ENCODE measurements at places on chromosomes 1 and 21.

- no peak for DNase-seq
Observed at GRCh38 chr1:219339466-219339865, 165.8 kb downstream of the LYPLAL1 start.

DNA sequence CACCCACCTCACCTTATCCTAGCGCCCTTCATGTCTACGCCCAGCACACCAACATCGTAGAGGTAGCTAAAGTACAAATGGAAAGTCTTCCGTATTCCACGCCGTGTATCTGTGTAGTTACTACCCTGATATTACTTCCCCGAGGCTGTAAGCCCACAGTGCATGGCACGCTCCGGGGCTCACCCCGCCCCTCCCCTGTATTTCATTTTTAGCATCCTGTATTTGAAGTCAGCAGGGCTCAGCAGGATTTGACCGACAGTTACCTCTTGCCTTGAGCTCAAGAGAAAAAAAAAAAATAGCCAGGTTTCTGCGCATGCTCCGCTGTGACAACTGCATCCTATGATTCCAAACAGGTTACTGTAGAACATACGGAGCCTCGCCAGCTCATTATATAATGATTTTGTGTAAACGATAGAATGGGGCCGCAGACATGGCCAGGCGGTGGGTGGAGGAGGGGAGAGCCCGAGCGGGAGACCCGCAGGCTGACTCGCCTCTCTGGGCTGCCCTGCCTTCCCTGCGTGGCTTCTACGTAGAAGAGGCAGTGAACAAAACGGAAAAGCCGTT lies 1.3 kb downstream of the ABCG1 start:
- peak; percentile 49 for DNase-seq

DNA sequence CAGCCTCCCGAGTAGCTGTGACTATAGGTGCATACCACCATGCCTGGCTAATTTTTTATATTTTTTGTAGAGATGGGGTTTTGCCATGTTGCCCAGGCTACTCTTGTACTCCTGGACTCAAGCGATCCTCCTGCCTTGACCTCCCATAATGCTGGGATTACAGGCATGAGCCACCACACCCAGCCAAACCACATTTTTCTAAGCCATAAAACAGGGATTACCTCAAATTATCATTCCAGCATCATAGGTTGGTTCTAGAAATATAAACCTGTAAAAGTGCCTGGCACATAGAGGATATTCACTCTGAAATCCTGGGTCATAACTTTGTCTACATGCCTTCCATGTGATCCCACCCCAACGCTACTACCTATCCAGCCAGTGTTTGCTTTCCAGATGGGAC lies 59.4 kb upstream of the JAK1 start:
- DNase-seq = no peak

- no peak for DNase-seq
Observed at GRCh38 chr21:15653710-15654109, 76.1 kb upstream of the USP25 start.

GRCh38 chr1:81873946-81874345 lies 73.2 kb downstream of the ADGRL2 start:
- no peak for DNase-seq

DNA sequence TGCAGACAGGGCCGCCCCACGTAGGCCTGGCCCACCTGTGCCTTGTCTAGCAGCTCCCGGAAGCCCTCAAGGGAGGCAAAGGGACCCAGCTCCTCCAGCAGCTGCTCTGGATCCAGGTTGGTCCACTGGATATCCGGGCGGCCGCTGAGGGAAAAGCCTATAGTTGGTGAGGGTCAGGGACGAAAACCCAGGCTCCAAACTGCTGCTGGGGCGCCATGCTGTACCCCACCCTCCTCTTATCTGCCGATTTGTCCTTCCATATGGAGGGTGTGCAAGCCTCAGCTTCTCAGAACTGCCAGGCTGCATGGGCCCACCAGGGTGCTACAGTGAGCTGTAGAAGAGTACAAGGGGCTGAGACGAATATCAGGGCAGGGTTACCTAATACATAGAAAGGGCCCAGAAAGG lies 12.2 kb downstream of the PTCH2 start:
- DNase-seq = no peak

DNA sequence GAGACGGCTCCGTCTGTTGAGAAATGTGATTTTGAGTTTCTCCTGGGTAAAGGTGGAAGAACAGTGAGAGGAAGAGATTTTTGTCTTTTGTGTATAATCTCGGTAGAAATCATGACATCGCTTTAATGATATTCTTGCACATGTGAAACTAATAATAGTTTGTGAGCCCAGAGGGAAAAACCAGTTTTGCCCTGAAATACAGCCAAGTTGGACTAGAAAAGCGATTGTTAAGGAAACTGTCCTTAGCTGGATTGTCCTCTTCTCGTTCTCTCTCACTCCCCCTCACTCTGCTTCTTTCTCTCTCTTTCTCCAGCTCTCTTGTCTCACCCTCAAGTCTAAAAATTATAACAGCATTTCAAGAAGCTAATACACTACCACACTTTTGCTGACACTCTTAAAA lies 17.1 kb downstream of the KCNJ6 start:
- DNase-seq = no peak

GRCh38 chr1:227190321-227190720 lies 128.0 kb downstream of the CDC42BPA start:
- no peak for DNase-seq

DNA sequence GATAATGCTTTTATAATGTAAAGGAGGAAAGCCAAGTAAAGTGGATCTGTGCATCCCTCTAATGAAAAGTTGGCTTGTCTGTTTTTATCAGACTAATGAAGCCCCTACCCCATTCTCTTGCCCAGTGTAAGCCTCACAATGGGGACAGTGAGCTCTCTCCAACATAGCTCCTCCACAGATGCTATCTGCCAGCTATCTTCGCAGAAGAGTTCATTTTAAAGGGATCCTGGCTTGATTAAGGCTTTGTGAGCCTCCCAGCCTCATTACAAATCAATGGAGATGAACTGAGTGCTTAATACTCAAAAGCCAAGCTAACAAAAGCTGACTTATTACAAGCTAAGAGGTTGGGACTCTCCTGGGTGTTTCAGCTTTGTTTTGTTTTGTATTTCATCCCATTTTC lies 514.7 kb downstream of the NUF2 start:
- DNase-seq = no peak

DNA sequence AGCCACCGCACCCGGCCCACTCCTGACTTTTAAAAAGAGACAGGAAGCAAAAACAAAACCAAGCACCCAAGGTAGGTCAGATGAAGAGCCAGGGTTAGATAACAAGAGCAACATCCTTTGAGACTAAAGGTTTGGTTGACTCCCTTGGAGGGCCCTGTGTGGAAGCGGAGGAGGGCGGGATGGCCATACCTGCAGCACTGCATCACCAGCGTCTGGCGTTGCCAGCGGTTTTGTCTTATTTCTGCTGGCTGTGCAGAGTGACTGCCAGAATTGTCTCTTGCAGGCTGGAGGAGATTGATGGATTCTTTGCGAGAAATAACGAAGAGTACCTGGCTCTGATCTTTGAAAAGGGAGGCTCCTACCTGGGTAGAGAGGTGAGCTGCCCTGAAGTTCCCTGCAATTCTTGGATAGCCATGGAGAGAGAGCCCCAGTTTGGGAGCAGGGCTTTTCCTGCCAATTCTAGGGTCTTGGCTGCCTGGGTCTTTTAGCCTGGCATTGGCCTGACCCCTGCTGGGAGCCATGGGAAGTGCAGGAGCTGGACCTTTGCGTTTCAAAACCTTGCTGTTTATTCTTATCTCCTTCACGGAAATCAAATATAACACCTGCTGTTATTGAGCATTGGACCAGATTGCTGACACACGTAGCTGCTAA lies 24.0 kb downstream of the QSOX1 start:
- peak; percentile 68 for DNase-seq

DNA sequence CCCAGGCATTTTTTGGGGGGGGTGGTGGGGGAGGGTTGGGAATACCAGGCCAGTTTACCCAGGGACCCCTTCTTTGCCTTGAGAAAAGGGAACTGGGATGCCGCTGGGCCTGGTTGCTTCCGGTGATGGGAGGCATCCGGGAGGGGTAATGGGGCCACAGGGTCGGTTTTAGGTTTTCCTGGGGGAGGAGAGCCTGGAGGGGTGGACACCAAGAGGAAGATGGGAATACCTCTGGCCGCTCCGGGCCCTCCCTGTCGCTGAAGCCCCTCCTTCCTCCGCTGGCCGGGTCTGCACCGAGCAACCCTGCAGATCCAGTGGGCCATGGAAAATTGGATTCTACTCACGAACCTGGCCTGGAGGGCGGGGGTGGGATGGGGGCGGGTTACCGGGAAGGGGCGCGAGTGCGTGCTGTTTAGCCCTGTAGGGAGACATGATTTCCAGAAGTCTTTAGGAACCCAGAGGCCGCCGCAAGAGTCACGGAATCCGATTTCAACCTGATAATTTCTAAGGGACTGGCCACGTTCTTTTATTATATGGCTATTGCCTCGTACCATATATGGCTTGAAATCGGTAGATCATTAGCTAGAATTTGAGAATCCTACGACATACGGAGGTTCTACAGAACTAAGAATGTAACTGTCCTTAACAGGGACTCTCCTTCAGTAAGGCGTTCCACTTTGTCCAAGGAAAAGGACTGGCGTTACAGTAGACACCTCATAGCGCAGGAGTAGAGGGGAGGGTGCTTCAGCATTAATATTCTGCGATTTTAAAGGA lies 749 bp downstream of the AKIRIN1 start:
- DNase-seq = no peak

DNA sequence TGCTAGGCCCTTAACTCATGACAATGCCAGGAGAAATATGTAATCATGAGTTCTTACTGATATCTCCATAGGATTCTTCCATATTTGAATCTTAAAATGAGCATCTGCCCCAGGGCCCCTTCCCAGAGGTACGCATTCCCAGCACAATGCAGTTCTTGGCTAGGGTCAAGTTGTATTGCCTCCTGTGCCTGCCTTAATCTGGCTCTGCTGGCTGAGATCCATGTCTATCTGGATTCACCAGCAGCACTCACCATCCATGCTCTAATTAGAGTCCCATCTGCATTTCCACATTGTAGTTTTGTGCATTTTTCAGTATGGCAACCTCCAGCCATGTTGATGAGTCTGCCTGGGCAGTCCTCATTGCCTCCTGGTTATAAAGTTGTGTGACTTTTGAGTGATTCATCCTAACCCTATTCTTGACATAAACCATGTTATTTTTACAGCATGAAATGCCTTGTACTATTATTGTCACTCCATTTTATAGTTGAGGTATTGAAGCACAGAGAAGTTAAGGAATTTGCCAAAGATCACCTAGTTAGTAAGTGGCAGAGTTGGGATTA lies 55.9 kb downstream of the CAMSAP2 start:
- DNase-seq = no peak

GRCh38 chr21:32611471-32611997 lies 643 bp downstream of the CFAP298 start:
- peak; percentile 12 for DNase-seq

DNA sequence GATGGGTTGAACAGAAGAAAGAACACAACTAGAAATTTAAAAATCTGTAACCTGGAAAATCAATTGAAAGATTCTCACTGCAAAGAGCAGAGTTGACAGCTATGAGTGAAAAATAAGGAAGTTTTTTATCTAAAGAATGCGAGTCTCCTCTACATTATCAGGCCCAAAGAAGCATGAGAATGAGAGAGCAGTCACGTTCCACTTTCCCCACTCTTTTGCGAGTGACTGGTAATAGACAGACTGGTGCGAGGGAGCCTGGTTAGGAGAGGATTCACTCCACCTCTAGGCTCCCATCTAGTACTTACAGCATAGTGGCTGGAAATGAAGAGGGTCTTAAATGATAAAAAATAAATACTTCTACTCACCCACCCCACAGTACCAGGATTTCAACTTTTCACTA lies 52.0 kb downstream of the PRDX6 start:
- no peak for DNase-seq

GRCh38 chr1:30927448-30927847 lies 18.9 kb upstream of the SDC3 start:
- DNase-seq = no peak

GRCh38 chr1:200411406-200412257 lies 1.8 kb upstream of the ZNF281 start:
- no peak for DNase-seq

DNA sequence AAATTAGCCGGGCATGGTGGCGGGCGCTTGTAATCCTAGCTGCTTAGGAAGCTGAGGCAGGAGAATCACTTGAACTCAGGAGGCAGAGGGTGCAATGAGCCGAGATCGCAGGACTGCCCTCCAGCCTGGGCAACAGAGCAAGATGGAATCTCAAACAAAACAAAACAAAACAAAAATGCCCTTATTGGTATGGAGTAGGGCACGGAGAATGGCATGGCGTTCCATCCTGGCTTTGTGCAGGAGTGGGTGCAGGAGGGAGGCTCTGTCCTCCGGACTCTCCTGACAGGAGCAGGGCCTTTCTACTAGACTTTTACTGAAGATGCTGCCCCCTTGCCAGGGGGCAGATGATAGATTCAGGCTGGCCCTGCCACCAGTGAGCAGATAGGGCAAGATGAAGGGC lies 1.0 kb downstream of the TMEM61 start:
- no peak for DNase-seq

DNA sequence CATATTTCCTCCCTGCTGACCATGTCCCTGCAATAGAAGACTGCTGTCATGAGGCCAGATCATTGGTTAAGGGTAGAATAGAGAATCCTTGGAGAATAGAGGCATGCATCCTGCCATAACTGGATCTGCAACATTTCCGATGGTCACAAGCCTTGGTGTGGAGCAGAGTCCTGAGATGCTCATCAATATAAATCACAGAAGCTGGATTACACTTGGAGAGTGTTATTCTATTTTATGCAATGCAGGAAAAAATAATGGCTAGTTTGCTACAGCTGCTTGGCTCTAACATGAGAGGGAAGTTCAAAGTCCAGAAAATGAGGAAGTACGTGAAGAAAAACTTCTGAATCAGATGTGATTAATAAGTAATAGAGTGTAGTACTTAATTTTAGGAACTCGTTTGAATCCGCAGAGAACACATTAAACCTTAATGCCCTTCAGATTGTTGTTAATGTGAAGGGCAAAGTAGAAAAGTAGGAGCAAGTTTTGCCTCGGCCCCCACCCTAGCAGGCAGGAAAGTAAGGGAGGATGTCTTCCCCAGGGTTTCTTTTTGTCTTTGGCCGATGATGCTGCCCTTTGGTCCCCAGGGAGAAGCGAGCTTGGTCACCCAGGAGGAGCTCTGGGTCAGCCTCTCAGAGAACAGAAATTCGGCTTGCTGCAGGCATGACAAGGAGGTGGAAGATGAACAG lies 59.5 kb downstream of the KCNK1 start:
- DNase-seq = no peak

- DNase-seq = no peak
Observed at GRCh38 chr1:77038000-77038399, 170.7 kb downstream of the ST6GALNAC5 start.

DNA sequence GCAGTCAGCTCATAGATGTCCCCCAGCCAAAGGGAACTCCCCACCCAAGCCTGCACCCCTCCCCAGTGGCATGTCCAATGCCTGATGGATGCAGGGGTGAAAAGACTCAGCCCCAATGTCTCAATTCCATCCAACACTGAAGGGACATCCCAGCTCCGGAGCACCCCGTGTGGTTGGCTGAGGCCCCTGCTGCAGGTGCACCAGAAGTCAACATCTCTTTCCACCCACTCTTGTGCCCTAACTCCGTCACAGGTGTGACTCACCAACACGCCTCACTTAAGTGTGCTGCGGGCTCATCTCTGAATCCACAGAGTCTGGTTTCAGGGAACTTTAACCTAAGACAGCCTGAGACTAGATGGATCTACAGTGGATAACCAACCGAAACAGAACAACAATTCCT lies 40.9 kb upstream of the ZBTB18 start:
- peak; percentile 38 for DNase-seq

GRCh38 chr1:22483121-22483520 lies 31.5 kb downstream of the ZBTB40 start:
- DNase-seq = no peak

All from activated T-cell treated with anti-CD3 and anti-CD28 coated beads, Interleukin-2, amount 50 U/mL, for 4 hours (primary cell).